ENCODE measurements at places on chromosomes 13 and 19.

DNA sequence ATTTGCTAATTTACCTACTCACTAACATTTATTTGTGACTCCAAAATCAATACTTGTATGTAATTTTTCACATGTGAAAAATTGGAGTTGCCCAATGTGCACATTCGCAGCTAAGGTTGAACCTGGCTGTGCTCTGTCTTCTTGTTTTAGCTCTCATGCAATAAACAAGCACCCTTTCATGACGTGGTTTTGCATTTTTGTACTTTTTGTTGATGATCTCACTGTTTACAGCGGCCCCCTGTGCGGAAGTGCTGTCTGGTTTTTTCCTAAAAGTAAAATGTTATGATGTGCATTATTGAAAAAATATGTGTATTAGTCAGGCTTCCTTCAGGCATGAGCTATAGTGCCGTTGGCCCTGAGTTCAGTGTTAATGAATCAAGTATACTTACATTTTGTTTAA lies 18.1 kb downstream of the DGKH start:
- no peak for DNase-seq

DNA sequence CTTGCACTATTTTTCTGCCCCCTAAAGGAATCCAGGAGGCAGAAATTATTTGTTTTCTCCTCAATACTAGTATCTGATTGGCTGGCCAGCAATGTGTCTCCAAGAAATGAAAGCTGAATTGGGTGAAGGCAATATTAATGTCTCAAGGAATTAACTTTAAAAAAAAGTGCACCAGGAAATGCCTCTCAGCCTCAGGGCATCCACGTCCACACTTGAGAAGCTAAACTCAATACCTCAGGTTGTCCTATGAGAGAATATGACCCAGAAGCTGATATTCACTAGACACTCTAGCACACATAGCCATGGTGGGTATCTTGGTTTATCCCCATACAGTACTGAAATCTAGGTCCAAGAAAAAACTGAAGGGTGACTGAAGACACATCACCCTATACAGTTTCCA lies 2.1 kb downstream of the ZNF91 start:
- no peak for DNase-seq

GRCh38 chr13:42485272-42485671 lies 88.7 kb upstream of the TNFSF11 start:
- DNase-seq: no peak

GRCh38 chr19:4267101-4267900 lies 11.8 kb upstream of the SHD start:
- peak; percentile 67 for DNase-seq
